Naive thymus-derived CD8-positive, alpha-beta T cell (primary cell): ENCODE measurements at places on chromosomes 16 and 17.

- DNase-seq = no peak
Observed at GRCh38 chr16:83100679-83101078, 473.9 kb downstream of the CDH13 start.

DNA sequence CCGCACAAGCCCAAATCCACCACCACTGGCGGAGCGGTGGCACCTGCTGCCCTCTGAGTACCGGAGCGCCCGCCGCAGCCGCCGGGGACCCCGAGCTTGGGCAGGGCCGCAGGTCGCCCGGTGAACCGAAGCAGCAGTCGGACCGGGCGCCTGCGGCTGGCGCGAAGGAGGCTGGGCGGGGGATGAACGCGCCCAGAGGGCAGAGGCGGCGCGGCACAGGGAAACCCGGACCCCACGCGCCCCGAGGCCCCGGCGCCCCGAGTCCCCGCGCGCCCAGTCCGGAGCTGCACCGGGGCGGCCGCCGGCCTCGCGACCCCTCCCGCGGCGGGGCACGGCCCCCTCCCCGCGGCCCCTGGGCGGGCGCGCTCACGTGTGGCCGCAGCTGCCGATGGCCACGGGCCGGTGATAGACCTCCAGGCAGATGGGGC, 393 bp downstream of the RNF166 start:
- no peak for DNase-seq

- DNase-seq = no peak
Observed at GRCh38 chr16:2038382-2039231, 9.0 kb downstream of the NTHL1 start.

DNA sequence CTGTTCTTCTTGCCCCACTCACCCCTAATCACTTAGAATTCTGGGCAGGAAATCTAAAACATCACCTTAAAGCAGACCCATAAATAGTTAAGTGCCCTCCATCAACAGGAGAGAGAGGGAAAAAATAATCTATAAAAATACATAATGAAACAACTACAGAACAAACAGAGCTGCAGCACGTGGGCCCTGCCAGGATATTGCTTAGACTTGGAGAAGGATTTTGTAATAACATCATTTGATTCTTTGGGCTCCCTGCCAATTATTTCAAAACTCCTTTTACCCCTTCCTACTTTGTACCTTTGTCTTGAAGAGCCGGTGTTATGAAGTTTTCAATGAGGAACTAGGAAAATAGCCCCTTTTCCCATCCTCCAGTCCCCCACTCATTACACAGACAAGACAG, 130.6 kb upstream of the TOX3 start:
- no peak for DNase-seq

- DNase-seq = no peak
Observed at GRCh38 chr17:75639327-75639726, 6.1 kb downstream of the SMIM5 start.

GRCh38 chr16:1779741-1780676, 2.4 kb downstream of the SPSB3 start:
- DNase-seq = no peak

GRCh38 chr17:35313875-35314409, 59.5 kb downstream of the SLFN11 start:
- DNase-seq = no peak

GRCh38 chr16:83623892-83624291, 183.9 kb upstream of the HSBP1 start:
- no peak for DNase-seq
